Pancreas (tissue), 10 donors: ENCODE measurements at places on chromosomes 7 and 10.

- no peaks in the 10 kb centered on the region for H3K27me3 ChIP-seq
- DNase-seq: no peak
- no peak overlapping the region for H3K27ac ChIP-seq
- no peak overlapping the region for H3K4me3 ChIP-seq
- peaks cover 5% of the 10 kb centered on the region for H3K4me1 ChIP-seq
Measured at GRCh38 chr7:65927489-65928448, 54.2 kb downstream of the GUSB start.

GRCh38 chr7:2071133-2071832 is 161.5 kb downstream of the MAD1L1 start:
- H3K27ac ChIP-seq: no peak overlapping the region
- no peak overlapping the region for H3K4me3 ChIP-seq
- DNase-seq: no peak
- H3K27me3 ChIP-seq: no peaks in the 10 kb centered on the region
- no peaks in the 10 kb centered on the region for H3K36me3 ChIP-seq

- H3K4me1 ChIP-seq: no peaks in the 10 kb centered on the region
- no peak for DNase-seq
- H3K4me3 ChIP-seq: no peak overlapping the region
- no peaks in the 10 kb centered on the region for H3K36me3 ChIP-seq
Measured at GRCh38 chr10:12583891-12584595, 234.7 kb downstream of the CAMK1D start.

GRCh38 chr7:35399840-35400239 is 145.9 kb upstream of the TBX20 start:
- H3K27me3 ChIP-seq: no peaks in the 10 kb centered on the region
- H3K36me3 ChIP-seq: no peaks in the 10 kb centered on the region
- H3K4me1 ChIP-seq: no peaks in the 10 kb centered on the region
- DNase-seq: no peak

GRCh38 chr7:34406848-34407530 is 251.0 kb upstream of the NPSR1 start:
- H3K4me1 ChIP-seq: no peaks in the 10 kb centered on the region
- no peak overlapping the region for H3K27ac ChIP-seq
- H3K4me3 ChIP-seq: no peak overlapping the region
- H3K36me3 ChIP-seq: no peaks in the 10 kb centered on the region
- H3K27me3 ChIP-seq: no peaks in the 10 kb centered on the region

DNA sequence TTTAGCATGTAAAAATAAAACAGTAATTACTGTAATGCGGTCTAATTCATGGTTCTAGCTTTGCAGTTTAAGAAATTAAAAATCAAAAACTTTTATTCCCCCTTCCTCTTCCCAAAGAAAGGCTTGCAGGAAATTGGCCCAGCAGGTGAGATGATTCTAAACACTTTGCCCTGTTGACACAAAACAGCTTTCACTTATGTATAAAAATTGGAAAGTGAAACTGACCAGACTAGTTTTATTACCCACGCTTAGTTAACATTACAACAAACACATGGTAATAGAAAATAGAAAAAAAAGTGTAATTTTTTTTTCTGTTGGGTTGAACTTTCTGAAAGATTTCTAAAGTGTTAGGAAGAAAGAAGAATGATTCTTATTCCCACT is 1.2 kb upstream of the CCDC6 start:
- H3K4me1 ChIP-seq: peaks cover 35% of the 10 kb centered on the region
- peak overlapping the region; percentile 99 for H3K4me3 ChIP-seq
- H3K27me3 ChIP-seq: no peaks in the 10 kb centered on the region
- H3K27ac ChIP-seq: peak overlapping the region; percentile 93
- no peak for DNase-seq

DNA sequence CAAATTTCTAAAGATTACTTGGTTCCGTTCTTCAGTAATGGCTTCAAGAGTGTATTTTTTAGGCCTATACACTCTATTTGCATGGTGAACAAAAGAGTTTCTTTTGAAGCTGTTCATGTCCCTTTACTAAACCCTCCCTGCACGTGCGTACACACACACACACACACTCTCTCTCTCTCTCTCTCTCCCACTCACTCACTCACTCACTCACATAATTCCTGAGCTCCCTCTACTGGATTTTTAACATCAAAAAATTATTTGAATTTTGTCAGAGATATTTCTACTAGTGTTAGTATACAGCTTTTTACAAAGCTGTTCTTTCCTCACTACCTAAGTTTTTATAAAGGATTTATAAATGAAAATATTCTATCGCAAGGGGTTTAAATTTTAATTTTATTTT is 85.9 kb downstream of the UBE3C start:
- no peak overlapping the region for H3K27ac ChIP-seq
- H3K4me3 ChIP-seq: no peak overlapping the region
- no peaks in the 10 kb centered on the region for H3K4me1 ChIP-seq
- H3K36me3 ChIP-seq: peaks cover 23% of the 10 kb centered on the region
- H3K27me3 ChIP-seq: no peaks in the 10 kb centered on the region

GRCh38 chr10:70551971-70552422 is 50.5 kb downstream of the PRF1 start:
- H3K4me1 ChIP-seq: no peaks in the 10 kb centered on the region
- no peaks in the 10 kb centered on the region for H3K36me3 ChIP-seq
- no peak overlapping the region for H3K27ac ChIP-seq
- H3K4me3 ChIP-seq: no peak overlapping the region
- H3K27me3 ChIP-seq: no peaks in the 10 kb centered on the region

GRCh38 chr10:59513558-59513957 is 151.2 kb upstream of the FAM13C start:
- no peaks in the 10 kb centered on the region for H3K36me3 ChIP-seq
- no peaks in the 10 kb centered on the region for H3K27me3 ChIP-seq
- no peak overlapping the region for H3K27ac ChIP-seq
- DNase-seq: no peak

DNA sequence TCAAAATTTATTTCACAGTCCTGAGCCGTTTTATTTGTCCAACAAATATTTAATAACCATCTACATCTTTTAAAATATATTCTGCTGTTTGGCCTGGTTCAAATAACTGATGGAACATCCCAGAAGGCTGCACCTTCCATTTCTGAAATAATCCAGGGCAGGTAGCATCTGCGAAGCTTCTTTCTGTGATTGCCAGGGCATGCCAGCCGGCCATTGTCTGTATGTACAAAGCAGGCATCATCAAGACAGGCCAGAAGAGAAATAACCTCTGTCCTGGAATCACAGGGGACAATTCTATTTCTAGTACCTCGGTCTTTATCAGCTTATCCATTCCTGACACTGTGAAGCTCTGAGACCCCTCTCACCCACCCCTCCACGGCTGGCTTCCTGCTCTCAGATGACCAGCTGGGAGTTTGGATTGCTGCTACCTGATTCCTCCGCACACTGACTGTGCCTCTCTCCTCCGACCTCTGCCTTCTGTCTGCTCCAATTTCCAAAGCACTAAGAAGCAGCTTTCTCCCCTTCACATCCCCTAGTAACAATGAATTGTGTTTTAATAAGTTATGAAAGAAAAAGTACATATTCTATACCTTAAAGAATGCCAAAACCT is 8.0 kb downstream of the DGKI start:
- no peaks in the 10 kb centered on the region for H3K36me3 ChIP-seq
- no peaks in the 10 kb centered on the region for H3K27me3 ChIP-seq
- no peak overlapping the region for H3K4me3 ChIP-seq
- no peak for DNase-seq

DNA sequence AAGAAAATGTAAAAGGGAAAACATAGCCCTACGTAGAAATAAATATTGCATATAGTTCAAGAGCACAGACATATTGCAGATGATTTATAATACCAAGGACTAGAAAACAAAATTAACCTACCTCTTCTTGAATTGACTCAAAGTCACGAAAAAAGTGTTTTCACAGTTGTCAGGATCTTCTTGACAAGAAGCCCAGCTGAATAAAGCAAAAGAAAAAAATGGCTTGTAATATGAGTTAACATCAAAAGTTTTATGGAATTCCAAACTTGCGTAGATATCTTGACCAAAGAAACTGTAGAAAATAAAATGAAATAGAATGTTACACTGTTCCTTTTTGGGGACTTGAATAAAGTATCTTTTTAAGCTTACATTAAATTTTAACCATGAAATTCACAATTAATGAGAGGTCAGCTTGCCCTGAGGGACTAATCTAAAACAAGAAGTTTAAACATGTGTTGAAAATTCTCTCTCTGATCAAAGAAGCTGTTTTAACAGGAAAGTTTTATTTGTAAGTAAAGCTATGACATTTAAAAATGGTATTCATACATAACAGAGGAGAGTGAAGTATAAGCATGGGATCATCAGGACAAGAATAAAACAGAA is 133.1 kb upstream of the SEMA3C start:
- no peak overlapping the region for H3K4me3 ChIP-seq
- H3K27ac ChIP-seq: no peak overlapping the region
- no peak for DNase-seq

DNA sequence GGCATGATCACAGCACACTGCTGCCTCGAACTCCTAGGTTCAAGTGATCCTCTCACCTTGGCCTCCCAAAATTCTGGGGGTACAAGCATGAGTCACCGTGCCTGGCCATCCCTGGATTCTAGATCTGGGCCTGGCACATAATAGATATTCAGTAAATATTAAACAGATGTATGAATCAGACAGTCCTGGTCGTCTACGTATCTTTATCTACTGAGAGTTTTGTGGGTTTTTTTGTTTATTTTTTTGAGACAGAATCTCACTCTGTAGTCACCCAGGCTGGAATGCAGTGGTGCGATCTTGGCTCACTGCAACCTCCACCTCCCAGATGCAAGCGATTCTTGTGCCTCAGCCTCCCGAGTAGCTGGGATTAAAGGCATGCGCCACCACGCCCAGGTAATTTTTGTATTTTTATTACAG is 24.3 kb upstream of the ITGB1 start:
- H3K27ac ChIP-seq: peak overlapping the region; percentile 96
- H3K36me3 ChIP-seq: no peaks in the 10 kb centered on the region
- H3K27me3 ChIP-seq: no peaks in the 10 kb centered on the region
- no peak overlapping the region for H3K4me3 ChIP-seq
- peaks cover 24% of the 10 kb centered on the region for H3K4me1 ChIP-seq

- H3K4me3 ChIP-seq: no peak overlapping the region
- no peak for DNase-seq
- no peak overlapping the region for H3K27ac ChIP-seq
- no peaks in the 10 kb centered on the region for H3K36me3 ChIP-seq
Measured at GRCh38 chr10:70662362-70663220, 9.7 kb upstream of the ADAMTS14 start.

DNA sequence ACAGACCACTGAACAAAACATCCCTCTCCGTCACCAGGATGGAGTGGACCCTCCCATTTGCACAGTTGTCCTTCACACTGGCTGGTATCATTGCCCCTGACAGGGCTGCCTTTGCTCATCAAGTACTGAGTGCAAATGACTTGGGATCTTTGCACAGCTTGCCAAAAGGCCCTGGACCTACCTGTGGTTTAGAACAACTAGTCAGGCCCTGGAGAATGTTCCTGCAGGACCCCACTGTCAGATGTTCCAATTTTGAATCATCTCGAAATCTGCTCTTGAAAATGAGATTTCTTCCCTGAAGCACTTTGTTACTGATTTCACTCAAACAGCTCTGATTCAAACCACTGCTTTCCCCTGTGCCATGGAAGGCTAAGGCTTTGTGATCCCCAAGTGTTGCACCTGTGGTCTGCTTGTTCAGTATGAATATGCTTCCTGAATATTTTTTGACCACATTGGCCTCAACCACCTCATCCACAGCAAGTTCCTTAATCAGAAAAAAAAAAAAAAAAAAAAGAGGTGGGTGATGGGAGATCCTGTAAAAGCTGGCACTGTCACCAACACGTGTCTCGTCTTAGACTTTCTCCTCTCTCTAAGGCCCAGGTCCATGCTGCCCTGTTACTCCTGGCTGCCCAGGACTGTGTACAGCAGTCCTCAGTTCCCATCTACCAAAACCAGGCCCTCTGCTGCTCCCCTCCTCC is 2.7 kb upstream of the AOAH start:
- H3K27ac ChIP-seq: no peak overlapping the region
- H3K27me3 ChIP-seq: no peaks in the 10 kb centered on the region
- no peak for DNase-seq
- no peak overlapping the region for H3K4me3 ChIP-seq
- no peaks in the 10 kb centered on the region for H3K36me3 ChIP-seq
